Panc1 (cell line): ENCODE measurements at places on chromosomes 5 and 9. TPM values are rescaled to one million over a fixed set of nuclear protein-coding genes. Genes with fewer than 3 reads are reported as not detected.

Gene DBH
- not detected for total RNA-seq

DNA sequence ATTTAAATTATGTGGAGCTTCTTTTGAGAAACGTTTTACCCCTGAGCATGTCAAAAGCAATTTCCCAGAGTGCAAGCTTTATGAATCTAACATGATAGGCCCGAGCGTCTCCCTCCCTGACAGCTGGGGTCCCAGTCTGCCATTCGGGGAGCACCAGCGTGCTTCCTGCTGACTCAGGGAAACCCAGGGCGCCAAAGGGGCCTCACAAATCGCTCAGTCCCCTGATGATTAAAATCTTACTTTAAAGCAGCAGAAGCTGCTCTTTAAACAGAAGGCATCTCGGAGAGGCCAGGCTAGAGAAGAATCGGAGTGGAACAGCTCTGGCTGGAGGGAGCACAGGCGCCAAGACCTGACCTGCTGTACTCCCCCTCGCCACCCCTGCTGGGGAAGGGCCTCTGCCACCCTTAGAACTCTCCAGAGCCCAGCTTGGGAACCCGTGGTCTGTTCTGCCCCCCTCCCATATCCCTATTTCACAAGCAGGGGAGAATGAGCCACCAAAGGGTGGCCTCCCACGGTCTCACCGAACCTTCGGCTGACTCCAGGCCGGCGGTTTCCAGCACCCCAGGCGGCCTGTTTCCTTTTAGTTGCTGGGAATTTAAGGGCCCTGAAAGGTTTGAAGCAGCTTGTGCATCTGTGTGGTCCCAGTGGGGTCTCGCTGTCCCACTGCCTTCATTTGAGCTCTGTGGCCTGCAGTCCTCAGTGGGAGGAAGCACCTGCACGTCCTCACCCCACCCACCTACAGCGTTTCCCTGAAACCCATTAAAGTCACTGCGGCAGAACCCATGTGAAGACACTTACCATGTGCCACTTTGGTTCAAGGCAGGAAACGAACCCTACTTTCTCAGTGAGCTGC is 147.6 kb downstream of the COL23A1 start:
- DNase-seq: no peak
- no peak overlapping the region for H3K27ac ChIP-seq
- H3K4me3 ChIP-seq: no peak overlapping the region
- no peaks in the 10 kb centered on the region; the same call in 1 of the 2 replicates for H3K27me3 ChIP-seq

DNA sequence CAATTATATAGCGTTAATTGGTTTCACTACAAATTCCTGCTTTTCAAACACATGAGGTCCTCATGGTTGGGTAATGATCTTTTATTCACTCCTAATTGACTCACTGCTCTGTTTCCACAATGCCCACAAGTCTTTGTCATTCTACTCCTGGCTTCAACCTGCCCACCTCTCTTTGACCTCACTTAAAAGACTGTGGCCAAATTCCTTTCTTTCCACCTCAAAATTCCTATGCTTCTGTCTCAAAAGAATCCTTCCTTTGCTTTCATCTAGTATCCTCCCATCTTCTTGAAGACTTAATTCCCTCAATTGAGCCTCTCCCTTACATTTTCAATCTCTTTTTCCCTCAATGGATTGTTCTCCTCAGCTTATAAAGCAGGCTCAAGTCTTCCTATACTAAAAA is 4.9 kb downstream of the APBA1 start:
- no peak overlapping the region for H3K27ac ChIP-seq
- no peaks in the 10 kb centered on the region for H3K4me1 ChIP-seq
- no peak for DNase-seq
- H3K4me3 ChIP-seq: no peak overlapping the region

- no peaks in the 10 kb centered on the region for H3K36me3 ChIP-seq
- no peaks in the 10 kb centered on the region for H3K27me3 ChIP-seq
- no peak overlapping the region for H3K4me3 ChIP-seq
- H3K4me1 ChIP-seq: no peaks in the 10 kb centered on the region
- no peak for DNase-seq
- no peak overlapping the region for H3K27ac ChIP-seq
Observed at GRCh38 chr5:129820-130219, 37.9 kb downstream of the PLEKHG4B start.

DNA sequence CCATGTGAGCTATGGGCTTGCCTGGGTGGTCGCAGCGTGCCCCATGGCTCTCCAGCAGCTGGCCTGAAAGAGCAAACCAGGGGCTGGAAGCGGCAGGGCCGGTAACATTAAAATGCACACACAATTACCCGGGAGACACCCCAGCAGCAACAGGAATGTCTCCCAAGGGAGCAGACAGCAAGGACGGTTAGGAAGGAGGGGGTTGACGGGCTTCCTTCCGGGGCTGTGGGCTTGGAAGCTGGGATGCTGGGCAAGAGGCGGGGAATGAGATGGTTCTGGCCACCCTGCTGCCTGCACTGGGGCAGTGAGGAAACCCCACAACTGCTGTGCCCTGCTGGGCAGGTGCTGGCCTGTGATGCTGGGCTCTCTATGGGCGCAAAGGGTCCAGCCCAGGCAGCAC is 71.8 kb upstream of the ADAMTS2 start:
- no peak overlapping the region for H3K4me3 ChIP-seq
- no peak for DNase-seq
- H3K27me3 ChIP-seq: no peaks in the 10 kb centered on the region; the same call in 1 of the 2 replicates
- H3K27ac ChIP-seq: no peak overlapping the region
- no peaks in the 10 kb centered on the region for H3K4me1 ChIP-seq

Gene SLC34A1
- total RNA-seq: not detected

Gene GRIN1
- 4.9 TPM for total RNA-seq

DNA sequence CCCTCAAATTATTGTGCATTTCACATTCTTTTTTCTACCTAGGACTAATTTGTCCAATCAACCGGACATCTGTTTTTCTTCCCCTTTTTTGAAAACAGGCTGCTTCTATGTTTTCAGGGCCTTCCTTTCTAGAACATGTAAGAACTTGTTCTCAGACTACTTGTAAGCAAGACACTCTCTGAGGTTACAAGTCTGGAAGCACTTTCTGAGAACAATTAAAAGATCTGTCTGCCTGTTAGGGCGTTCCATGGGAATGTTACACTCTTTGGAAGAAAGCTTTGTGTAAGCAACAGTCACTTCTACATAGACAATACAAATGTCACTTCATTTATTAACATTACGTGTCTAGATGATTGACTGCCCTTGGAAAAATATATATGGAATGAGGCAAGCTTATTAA is 50.9 kb upstream of the HSPB3 start:
- no peaks in the 10 kb centered on the region for H3K4me1 ChIP-seq
- H3K27me3 ChIP-seq: no peaks in the 10 kb centered on the region; the same call in 1 of the 2 replicates
- H3K36me3 ChIP-seq: no peaks in the 10 kb centered on the region; the same call in 1 of the 2 replicates
- H3K27ac ChIP-seq: no peak overlapping the region

DNA sequence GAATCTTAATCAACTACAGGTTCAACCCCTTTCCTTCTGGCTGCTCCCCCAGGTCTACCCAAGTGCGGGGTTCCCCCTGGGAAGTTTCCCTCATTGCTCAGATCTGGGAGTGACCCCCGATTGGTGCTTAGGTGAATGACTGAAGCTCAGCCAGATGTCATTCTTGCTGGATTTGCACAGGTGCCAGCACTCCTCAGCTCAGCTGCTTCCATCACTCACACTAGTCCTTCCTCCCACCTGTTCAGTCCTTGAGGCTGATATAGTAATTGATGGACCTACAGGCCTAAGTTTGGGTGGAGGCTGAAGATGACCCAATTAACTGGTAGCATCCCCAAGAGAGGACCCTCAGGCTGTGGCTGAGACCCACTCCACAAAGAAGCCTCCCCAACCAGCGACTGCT is 32.9 kb downstream of the PRLR start:
- H3K4me3 ChIP-seq: no peak overlapping the region
- peaks cover 2% of the 10 kb centered on the region; the same call in 1 of the 2 replicates for H3K27me3 ChIP-seq
- DNase-seq: no peak
- no peak overlapping the region for H3K27ac ChIP-seq

Gene ZNF189
- total RNA-seq: 7.0 TPM

DNA sequence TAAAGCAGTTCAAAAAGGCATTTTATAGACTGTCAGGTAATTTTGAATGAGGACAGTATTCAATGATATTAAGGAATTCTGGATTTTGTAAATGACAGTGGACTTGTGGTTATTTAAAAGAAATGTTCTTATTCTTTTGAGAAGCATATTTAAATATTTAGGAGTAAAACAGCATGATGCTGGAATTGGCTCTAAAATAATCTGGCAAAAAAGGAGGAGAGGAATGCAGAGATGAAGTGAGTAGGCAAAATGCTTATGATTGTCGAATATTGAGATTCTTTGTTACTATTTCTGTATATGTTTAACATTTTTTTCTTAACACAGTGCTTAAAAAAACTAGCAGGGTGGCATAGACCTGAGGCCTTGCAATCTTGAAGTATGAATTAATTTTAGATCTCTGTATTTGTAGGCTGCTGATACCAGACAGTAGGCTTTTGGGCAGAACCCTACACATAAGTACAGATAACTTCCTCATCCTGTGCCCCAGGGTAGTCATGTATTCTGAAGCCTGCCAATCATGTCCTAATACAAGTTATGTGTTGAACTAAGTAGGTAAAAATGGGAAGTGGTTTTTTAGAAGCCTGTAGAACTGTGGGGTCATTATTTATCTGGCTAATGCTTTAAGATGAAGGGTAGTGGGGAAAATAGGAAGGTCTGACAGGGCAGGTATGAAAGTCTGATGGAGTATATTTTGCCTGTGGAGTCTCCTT is 9.4 kb downstream of the CD180 start:
- DNase-seq: no peak
- H3K4me1 ChIP-seq: no peaks in the 10 kb centered on the region
- H3K4me3 ChIP-seq: no peak overlapping the region
- no peaks in the 10 kb centered on the region for H3K27me3 ChIP-seq
- H3K27ac ChIP-seq: no peak overlapping the region

DNA sequence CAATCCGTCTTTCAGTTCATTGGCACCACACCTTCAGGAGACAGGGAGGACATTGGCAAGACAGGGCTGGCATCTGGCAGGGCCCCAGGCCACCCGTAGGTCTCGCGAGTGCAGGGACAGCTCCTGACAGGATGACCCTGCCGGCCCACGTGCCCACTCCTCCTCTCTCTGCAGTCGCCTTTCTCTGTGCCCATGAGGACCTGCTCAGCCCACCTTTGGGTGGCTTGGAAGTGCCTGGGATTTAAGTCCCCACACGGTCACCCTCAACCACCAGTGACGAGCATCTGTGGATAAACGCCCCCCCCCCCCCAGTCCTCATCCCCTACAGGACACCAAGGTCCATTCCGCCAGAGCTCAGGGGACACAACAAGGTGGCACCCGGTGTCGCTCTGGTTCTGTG is 4.1 kb downstream of the MRPL36 start:
- H3K4me3 ChIP-seq: no peak overlapping the region
- H3K27me3 ChIP-seq: no peaks in the 10 kb centered on the region
- H3K27ac ChIP-seq: no peak overlapping the region
- peaks cover 13% of the 10 kb centered on the region; the same call in 1 of the 2 replicates for H3K36me3 ChIP-seq

Gene IGFBPL1
- total RNA-seq: 13.7 TPM

Gene HSPB3
- total RNA-seq: not detected

Gene ZNG1C
- 22.4 TPM for total RNA-seq

Gene NR4A3
- total RNA-seq: 0.13 TPM

GRCh38 chr5:91386120-91386519 is 3.0 kb upstream of the ARRDC3 start:
- DNase-seq: no peak
- H3K4me1 ChIP-seq: peaks cover 11% of the 10 kb centered on the region; the same call in 1 of the 2 replicates
- H3K27ac ChIP-seq: no peak overlapping the region; the same call in 1 of the 2 replicates
- H3K36me3 ChIP-seq: peaks cover 7% of the 10 kb centered on the region; the same call in 1 of the 2 replicates
- no peaks in the 10 kb centered on the region for H3K27me3 ChIP-seq
- H3K4me3 ChIP-seq: no peak overlapping the region

- no peak for DNase-seq
- H3K27ac ChIP-seq: no peak overlapping the region
- peaks cover 9% of the 10 kb centered on the region for H3K27me3 ChIP-seq
- H3K4me3 ChIP-seq: no peak overlapping the region
- peaks cover 3% of the 10 kb centered on the region; the same call in 1 of the 2 replicates for H3K36me3 ChIP-seq
- H3K4me1 ChIP-seq: peaks cover 4% of the 10 kb centered on the region
Observed at GRCh38 chr5:1669276-1670155, 130.1 kb downstream of the MRPL36 start.

GRCh38 chr5:159451197-159452052 is 121.1 kb upstream of the IL12B start:
- H3K4me3 ChIP-seq: no peak overlapping the region
- 0 out of 2 replicates have a peak, but pooled peaks cover 3% of the 10 kb centered on the region for H3K4me1 ChIP-seq
- no peaks in the 10 kb centered on the region for H3K36me3 ChIP-seq
- H3K27me3 ChIP-seq: no peaks in the 10 kb centered on the region

Gene CDKN2B
- total RNA-seq: 0.05 TPM

DNA sequence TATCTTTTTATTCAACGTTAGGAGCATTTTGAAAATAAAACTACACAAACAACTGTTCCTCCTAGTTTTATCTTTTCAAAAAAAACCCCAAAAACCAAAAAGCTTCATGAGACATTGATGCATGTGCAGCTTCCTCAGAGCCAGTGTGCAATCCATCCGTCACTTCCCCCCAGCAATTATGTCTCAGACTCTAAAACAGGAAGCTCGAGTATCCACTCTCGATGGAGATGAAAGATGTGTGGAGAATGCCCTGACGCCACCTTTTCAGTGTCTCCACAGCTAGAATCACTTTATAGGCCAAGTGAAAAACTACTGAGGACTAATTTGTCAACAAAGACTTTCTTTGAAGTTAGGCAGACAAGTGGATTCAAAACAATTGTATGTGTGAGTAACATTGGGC is 408.9 kb upstream of the SMARCA2 start:
- H3K27me3 ChIP-seq: no peaks in the 10 kb centered on the region
- H3K36me3 ChIP-seq: no peaks in the 10 kb centered on the region
- no peak overlapping the region for H3K27ac ChIP-seq
- DNase-seq: no peak
- H3K4me3 ChIP-seq: no peak overlapping the region

- no peaks in the 10 kb centered on the region for H3K4me1 ChIP-seq
- no peak overlapping the region for H3K27ac ChIP-seq
- DNase-seq: no peak
- no peaks in the 10 kb centered on the region for H3K27me3 ChIP-seq
- H3K36me3 ChIP-seq: no peaks in the 10 kb centered on the region
Observed at GRCh38 chr9:78406146-78406545, 109.2 kb downstream of the PSAT1 start.
